ENCODE measurements at places on chromosomes 3 and 15.

GRCh38 chr3:147713234-147714133 lies 304.3 kb downstream of the ZIC1 start:
- DNase-seq, result no peak

GRCh38 chr3:73580343-73580742 lies 44.4 kb downstream of the PDZRN3 start:
- no peak for DNase-seq

- no peak for DNase-seq
These were observed 52.5 kb upstream of the AMOTL2 start for GRCh38 chr3:134426660-134427181.

DNA sequence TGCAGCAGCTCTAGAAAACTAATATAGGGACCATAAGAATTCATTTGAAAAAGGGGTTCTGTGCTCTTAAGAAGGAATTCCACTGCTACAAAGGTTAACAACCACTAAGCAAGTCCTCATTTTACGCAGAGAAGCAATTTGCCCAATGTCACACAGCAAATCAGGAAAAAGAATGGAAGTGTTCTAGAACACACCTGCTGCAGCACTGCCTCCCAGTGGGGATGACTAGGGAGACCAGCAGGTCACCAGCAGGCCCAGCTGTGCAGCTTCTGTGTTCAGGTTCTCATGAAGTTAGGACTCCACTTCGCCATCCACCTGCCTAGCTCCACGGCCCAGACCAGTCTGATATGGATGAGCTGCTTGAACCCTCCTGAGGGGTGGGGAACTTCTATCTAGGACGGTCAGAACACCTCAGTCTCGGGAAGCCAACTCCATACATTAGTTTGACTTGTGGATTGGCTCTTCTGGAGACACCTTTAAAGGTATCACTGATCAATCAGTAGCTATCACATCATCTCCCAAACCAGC lies 18.6 kb downstream of the POMGNT2 start:
- no peak for DNase-seq

DNA sequence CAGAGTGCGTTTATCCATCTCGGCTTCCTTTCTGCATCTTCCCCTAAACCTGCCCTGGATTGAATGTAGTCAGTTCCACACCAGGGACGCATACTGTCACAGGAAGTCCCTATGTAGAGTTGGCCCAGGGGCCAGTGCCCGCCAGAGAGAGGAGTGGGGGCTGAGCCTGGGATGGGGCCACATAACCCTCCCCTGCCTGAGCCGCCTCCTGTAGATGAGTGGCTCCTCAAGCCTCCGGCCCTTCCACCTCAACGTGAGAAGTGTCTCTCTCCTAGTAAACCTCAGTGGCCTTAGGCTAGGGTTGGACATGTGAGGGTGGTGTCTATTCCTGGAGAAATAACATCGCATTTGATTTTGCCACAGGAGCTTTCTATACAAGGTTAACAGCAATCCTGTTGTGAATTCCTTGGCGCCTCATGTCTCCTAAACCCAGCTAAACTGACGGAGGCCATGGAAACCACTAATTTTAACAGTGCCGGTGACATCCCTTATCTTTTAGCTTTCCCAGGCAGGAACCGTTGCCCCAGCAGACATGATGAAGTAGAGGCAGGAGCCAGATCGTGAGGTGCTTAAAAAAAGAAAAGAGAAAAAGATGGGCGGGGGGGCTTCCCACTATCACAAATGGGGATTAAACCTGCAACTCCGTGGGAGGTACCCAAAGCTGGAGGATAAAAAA lies 171.1 kb downstream of the CHDH start:
- no peak for DNase-seq

- no peak for DNase-seq
These were observed 16.1 kb upstream of the AHSG start for GRCh38 chr3:186596568-186597287.

DNA sequence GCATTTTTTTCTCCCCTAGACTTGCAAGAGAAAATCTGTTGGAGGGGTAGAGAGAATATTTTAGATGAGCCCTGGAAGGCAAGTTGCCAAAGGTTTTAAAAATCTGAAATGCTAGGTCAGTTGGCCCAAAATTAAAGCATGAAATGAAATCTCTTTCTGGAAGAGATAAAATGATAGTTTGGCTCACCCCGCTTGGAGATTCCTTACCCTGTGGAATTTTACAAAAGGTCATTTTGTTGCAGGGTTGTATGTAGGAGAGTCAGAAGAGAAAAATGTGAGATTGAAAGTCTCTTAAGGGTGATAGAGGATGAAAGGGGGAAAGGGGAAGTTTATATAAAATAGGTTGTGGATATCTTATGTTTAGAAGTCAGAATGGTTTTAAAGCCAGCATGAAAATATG lies 277.8 kb downstream of the CD47 start:
- DNase-seq, result no peak

DNA sequence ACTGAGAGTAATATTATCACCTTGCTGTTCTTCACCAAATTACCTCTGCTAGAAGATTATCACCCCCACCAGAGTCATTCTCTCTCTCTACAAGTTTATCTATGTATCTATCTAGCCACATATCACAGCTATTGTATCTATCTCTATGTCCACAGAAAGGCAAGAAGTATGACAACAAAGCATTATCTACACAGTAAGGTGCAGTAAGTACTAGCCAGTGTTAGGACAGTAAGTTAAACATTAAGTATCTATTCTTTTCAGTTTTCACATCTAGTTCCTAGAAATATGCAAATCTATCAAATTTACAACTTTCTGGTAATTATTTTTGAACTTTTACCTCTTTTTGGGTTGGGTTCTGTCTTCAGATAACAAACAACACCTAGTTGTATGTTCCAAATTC lies 26.5 kb upstream of the XXYLT1 start:
- DNase-seq, result no peak

- DNase-seq, result no peak
These were observed 478.6 kb downstream of the AGBL1 start for GRCh38 chr15:86558252-86558651.

GRCh38 chr15:73866481-73866880 lies 6.9 kb upstream of the TBC1D21 start:
- no peak for DNase-seq

GRCh38 chr3:147341727-147342126 lies 64.6 kb downstream of the ZIC4 start:
- no peak for DNase-seq

GRCh38 chr3:152937234-152937633 lies 102.3 kb downstream of the P2RY1 start:
- no peak for DNase-seq

GRCh38 chr15:101091080-101092017 lies 160.5 kb downstream of the CHSY1 start:
- DNase-seq, result no peak

- DNase-seq, result no peak
These were observed 185.2 kb downstream of the SHOX2 start for GRCh38 chr3:157920822-157921700.

DNA sequence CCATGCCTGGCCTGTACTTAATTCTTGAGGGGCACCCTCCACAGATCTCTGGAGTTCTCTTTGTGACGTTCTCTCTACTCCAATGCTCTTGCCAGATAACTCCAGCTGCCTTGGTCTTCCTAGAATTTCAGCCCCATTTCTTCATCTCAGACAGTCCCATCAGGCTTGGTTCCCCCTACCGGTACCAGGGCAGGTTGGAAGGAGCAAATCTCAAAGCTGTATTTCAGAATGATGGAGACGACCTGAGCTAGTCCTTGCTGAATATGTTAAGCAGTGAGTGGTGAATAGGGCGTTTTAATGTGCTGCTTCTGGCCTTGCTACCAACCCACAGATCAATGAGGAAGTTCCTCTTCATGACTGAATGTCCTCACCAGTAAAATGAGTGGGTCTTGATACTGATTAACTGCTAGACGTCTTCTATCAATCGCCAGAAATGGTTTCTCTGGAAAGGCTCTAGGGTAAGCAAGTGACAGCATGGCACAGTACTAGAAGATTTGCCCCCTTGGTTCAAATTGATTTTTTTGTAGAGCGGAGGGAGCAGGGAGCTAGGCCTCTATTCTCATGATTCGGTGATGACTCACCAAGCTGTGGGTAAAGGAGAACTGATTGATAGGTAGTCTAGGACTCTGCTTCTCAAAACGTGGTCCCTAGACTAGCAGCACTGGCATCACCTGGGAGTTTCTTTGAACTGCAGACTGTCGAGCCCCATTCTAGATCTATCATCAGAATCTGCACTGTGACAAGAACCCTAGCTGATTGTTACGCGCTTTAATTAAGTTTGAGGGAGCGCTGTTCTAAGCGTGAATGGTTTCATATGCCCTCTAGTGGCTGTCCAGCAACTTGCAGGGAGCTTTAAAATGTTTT lies 67.8 kb downstream of the UBP1 start:
- peak; percentile 18 for DNase-seq

GRCh38 chr3:183895774-183896173 lies 11.1 kb upstream of the PARL start:
- DNase-seq, result no peak

DNA sequence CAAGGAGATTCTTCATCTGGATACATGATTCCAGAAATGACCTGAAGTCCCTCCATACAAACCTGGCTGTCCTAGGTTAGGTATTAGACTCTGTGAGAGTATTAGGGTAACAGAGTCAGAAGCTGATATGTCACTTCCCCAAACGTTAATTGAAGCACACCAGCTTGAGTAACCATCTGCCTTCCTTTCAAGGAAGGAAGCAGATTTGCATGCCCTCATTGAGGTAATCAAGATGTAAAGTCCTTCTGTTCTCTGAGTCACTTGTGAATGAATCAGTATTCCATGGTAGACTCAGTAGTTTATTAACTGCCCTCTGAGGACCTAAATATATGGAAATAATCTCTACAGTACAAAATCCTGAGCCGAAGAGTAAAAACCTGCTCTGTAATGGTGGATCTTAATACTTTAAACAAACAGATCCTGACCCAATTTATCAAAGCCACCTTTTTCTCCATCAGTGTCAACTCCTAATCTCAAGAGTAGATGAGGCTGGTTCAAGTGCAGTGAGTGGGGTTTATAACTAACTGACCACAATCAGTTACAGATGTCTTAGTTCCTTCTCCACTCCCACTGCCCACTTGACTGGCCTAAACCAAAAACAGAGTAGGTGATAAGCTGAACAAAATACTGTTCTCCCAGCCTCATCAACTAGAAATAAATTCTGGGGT lies 246.2 kb upstream of the CHRM5 start:
- no peak for DNase-seq

DNA sequence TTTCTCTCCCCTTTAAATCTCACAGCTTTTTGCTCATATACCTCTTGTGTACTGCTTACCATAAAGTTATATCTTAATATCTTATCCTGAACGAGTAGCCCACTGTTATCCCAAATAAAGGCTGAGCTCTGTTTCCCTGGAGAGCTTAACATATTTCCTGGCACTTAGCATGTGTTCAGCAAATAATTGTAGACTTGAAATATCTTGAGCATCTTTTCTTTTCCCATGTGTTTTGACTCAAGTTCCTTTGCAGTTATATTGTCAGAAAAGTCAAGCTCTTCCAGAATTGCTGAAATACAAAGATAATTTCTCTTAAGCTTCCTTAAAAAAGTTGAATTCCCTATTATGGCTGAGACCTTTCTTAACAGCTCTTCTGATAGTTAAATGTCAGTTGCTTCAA lies 150.5 kb downstream of the LPP start:
- DNase-seq, result no peak

- no peak for DNase-seq
These were observed 572.3 kb downstream of the PYDC2 start for GRCh38 chr3:192033246-192033645.

DNA sequence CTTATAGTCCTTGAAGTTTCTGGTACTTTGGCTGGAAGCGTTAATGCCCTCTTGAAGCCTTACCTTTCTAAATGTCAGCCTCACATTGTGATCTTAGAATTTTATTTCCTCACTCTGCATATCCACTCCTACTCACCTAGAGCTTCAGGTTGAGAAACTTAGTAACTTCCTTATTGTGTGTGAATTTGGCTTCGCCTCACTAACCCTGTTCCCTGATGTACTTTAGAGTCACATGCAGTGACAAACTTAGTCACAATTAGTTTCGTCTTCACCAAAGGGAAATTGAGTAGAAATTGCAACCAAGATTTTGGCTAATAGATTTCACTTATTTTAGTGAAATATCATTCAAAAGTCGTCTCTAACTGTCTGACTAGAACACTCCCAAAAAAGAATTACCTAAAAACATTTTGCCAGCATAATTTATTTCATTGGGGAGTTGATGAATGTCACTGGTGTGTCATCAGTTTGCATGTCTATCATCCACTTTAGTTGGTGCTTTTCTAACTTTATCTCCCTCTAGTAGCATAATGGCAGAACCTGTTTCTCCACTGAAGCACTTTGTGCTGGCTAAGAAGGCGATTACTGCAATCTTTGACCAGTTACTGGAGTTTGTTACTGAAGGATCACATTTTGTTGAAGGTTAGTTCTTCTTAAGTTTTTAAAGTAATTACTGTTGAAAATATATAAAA lies 960 bp downstream of the MFN1 start:
- peak; percentile 16 for DNase-seq

DNA sequence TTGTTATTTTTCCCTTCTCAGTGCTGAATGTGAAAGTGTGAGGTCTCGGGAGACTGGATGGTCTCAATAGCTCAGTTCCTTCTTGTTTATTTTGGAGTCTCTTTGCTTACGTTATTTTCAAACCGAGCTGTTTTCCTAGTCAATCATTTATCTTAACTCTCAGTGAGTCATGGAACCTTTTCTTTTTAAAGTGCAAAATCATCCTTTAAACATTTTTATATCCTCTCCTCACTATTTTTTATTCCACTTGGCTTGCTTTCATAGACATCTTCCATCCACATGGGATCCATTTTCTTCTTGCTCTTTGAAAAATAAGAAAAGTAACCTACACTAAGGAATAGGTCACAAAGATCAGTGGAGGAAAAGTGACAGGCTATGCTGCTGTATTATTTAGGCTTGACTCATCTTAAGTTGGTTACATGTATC lies 497.8 kb downstream of the NAALADL2 start:
- DNase-seq, result no peak

Measured in GM12892 (cell line).